M059J (cell line): ENCODE measurements at places on chromosomes 13 and 19. TPM values are rescaled to one million over a fixed set of nuclear protein-coding genes. Genes with fewer than 3 reads are reported as not detected.

DNA sequence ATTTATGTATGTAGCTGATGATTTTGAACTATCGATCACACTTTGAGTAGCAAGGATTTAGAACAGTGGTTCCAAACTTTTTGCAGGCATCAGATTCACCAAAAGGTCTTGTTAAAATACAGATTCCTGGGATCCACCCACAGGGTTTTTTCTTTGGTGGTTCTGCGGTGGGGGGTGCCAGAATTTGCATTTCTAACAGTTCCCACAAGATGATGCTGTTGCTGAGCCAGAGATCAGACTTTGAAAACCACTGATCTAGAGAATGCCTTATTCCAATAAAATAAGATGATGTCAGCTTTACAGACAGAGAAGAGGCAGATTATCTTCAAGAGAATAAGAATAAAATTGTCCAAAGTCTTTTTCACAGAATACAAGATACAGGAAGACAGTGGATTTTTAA, 80.9 kb upstream of the SHISA2 start:
- peak; percentile 54 for DNase-seq

- peak; percentile 29 for DNase-seq
Observed at GRCh38 chr13:31236211-31236786, 36.5 kb downstream of the B3GLCT start.

DNA sequence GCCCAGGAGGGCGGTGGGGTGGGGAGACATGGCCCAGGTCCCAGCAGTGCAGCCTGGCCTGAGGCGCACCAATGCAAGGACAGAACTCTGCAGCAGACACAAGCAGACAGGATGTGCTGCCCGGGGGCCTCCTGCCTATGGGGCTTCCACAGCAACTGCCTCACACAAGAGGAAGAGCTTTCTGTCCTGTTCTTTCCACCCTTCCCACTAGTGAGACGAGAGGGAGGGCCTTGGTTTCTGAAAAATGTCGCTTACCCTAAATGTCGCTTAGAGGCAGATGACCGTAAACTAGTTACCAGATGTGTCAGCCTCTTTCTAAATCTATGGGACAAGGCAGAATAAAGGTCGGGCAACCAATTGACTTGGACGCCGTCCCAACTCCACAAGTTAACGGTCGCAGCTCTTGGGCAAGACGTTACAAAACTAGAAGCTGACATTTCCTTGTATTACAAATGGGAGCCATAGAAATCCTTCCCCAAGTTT, at the start of gene LAIR1:
LAIR1 (minus strand) TSS at position 157 of the 483 bp plus-strand sequence; CDS start at position 30, 127 bp downstream.
- no peak for DNase-seq

- no peak for DNase-seq
Observed at GRCh38 chr13:47747901-47748300, 253.2 kb downstream of the SUCLA2 start.

GRCh38 chr19:45009625-45010255, 8.5 kb downstream of the RELB start:
- DNase-seq = no peak

- DNase-seq = no peak
Observed at GRCh38 chr13:24254146-24254841, 55.1 kb upstream of the C1QTNF9 start.

DNA sequence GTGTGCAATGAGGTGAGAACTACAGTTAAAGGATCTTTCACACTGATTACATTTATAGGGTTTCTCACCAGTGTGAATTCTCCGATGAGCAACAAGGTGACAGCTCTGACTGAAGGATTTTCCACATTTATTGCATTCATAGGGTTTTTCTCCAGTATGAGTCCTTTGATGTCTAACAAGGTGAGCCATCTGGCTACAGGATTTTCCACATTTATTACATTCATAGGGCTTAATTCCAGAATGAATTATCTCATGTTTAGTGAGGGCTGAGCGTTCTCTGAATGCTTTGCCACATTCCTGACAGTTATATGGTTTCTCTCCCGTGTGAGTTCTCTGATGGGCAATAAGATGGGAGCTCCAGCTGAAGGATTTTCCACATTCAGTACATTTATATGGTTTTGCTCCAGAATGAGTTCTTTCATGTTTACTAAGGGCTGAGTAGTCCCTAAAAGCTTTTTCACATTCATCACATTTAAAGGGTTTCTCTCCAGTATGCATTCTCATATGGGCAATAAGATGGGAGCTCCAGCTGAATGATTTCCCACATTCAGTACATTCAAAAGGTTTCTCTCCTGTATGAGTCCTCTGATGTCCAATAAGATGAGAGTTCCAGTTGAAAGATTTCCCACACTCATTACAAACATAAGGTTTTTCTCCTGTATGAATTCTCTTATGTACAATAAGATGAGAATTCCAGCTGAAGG, 4.4 kb upstream of the C19orf18 start:
- peak; percentile 7 for DNase-seq

- DNase-seq = no peak
Observed at GRCh38 chr13:80214521-80214991, 126.4 kb downstream of the SPRY2 start.

DNA sequence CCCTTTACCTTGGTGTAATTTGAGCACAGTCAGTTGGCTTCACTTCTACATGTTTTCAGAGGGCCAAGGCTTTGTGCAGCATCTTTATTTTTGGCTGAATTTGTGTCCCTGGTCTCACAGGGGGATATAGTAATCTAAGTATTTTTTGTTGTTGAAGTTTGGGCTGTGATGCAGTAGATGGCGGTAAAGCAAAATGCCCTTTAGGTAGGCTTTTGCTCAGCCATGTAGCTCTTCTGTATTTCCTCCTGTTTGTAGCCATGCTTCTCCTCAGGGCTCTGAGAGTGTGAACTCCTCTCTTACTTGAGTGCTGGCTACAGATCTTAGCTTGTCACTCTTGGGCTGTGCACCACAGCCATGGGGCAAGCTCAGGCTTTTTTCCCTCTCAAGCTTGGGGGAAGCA, 328.6 kb downstream of the SLITRK5 start:
- no peak for DNase-seq

DNA sequence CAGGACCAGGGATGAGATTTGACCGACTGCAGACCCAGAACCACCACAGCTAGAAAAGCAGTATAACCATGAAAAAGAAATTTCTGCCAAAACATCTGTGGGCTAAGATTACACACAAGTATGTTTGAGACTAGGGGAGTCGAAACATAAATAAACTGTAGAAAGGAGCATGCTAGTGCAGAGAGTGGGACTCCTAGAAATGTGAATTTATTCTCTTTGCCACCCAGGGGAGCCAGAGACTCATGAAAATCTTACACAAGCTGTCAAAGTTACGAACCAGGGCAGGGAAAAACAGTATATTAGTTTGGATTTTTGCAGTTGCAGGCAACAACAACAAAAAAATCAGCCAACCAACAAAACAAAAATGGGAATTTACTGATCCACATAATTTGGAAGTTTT, 12.3 kb upstream of the HSPH1 start:
- DNase-seq = peak; percentile 37

- no peak for DNase-seq
Observed at GRCh38 chr19:3514930-3515329, 8.8 kb downstream of the FZR1 start.

DNA sequence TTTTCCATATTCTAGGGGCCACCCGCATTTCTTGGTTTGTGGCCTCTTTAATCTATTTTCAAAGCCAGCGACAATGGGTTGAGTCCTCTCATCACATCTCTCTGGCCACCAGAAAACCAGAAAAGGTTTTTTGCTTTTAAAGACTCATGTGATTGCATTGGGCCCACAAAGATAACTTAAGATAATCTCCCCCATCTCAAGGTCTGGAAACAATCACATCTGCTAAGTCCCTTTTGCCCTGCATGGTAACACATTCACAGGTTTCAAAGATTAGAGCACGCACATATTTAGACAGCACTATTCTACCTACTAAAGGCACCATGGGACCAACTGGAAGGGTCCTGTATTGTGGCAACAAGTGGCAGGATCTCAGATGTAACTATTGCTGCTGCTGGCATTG, 147.0 kb upstream of the MIR17HG start:
- DNase-seq = no peak

DNA sequence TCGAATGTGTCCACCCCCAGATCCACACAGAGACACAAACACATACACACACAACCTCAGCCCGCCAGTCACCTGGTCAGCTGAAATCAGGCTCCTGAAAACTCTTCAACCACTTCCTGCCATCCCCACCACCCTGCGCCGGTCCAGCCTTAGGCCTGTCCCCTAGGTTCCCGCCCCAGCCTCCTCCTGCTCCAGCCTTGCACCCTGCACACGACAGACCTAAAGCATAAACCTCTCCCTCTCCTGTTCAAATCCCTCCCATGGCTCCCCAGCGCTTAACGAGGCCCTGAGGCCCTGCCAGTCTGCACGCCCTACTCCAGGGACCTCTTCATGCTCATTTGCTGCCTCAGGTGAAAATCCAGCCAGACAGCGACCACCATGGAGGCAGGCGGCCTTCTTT, 7.1 kb downstream of the PNMA8B start:
- DNase-seq = no peak

DNA sequence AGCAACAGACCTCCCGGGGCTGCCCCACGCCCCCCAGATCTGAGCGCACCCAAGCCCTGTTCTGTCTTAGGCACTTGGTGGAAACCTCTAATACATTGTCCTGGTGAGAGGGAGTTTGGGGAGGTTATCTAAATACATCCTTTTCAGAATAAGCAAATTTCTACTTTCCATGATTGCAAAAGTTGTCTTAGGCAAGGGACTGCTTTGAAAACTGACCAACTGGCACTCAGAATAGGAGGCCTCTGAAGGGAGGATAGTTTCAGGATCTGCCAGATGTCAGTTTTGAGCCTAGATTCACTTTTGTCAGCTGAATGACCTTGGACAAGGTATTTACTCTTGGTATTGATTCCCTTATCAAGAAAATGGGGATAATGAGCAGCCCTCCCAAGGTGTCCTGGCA, 11.8 kb downstream of the SERP2 start:
- DNase-seq = no peak

DNA sequence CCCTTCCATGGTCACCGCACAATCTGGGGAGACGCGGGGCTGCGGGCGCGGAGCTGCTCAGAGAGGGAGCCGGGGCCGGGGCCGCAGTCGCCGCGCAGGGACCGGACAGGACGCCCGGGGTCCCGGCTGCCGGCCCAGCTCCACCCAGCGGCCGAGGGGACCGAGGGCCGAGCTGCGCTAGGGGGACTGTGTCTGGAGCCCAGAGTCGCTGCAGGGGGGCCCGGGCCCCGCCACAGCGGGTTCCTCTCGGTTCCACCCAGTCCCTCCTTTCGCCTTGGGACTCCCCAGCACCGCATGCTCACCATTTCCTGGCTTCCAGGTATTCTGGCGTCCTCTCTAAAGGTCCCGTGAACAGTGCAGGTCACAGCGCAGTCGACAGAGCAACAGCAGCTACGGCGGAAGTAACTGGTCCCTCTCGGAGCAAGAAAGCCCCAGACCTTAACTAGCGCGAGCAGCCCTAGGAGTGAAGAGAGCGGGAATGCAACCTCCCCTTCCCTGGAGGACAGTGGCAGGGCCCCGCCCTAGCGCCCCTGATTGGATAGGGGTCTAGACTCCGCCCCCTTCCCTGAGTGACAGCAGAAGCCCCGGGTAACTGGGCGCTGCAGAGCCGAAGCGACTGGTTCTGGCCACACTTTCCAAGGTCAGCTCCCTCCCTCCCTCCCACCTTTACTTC, at the start of gene ZNF878:
ZNF878 (minus strand) TSS at position 465 of the 673 bp plus-strand sequence; CDS start at position 305, 160 bp downstream.
- peak; percentile 96 for DNase-seq

- DNase-seq = no peak
Observed at GRCh38 chr19:48881741-48882657, 9.8 kb downstream of the PPP1R15A start.

GRCh38 chr13:99464441-99464949, 36.8 kb upstream of the TM9SF2 start:
- DNase-seq = no peak

GRCh38 chr19:47056411-47056810, 8.0 kb upstream of the TMEM160 start:
- no peak for DNase-seq

DNA sequence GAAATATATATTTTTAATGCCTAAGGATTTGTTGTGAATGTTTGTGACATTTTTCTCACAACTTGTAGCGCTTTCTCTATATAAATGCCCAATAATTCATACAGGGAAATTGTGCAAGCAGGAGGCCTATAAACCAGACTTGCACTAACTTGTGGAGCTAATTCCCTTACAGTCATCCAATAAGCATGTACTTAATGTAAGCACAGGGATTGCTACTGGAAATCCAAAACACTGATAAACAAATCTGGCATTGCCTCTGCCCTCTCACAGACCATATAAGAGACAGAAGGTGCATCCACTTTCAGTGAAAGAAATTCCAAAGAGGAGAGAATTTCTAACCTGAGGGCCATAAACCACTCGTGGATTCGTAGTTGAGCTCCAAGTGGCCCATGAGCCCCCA, 518.8 kb downstream of the MYO16 start:
- DNase-seq = peak; percentile 67

DNA sequence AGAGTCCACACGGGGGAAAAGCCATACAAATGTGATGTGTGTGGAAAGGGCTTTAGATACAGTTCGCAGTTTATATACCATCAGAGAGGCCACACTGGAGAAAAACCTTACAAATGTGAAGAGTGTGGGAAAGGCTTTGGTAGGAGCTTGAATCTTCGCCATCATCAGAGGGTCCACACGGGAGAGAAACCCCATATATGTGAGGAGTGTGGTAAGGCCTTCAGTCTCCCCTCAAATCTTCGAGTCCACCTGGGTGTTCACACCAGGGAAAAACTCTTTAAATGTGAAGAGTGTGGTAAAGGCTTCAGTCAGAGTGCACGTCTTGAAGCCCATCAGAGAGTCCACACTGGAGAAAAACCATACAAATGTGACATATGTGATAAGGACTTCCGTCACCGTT, 23.3 kb upstream of the ZNF233 start:
- DNase-seq = no peak

GRCh38 chr19:34269968-34270621, 15.7 kb downstream of the GARRE1 start:
- DNase-seq = peak; percentile 98

- no peak for DNase-seq
Observed at GRCh38 chr19:15445807-15446376, 3.9 kb downstream of the WIZ start.

DNA sequence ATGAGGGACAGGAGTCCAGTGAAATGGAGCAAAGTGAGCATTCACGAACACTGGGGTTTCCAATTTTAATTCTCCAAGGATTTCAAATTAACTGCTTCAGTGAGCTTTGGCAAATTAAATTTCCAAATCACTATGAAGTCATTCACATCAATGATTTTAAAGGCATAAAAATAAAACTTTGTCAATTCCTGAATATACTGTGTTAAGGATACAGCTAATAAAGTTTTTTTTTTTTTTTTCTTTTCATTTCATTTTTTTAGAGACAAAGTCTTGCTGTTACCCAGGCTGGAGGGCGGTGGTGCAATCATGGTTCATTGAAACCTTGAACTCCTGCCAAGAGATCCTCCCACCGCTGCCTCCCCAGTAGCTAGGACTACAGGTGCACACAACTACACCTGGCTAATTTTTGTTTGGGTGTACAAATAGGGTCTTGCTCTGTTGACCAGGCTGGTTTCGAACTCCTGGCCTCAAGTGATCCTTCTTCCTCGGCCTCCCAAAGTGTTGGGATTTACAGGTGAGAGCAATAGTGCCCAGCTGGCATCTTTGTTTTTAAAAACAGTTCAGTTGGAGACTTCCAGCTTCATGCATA, 21.9 kb downstream of the RBM26 start:
- no peak for DNase-seq

Gene RAB20
- 6.1 and 9.3 TPM in 2 replicates for total RNA-seq

Gene MAP4K1
- total RNA-seq = 0.22 TPM in 1 of 2 replicates, not detected in the other

Gene PRSS57
- not detected in 2 replicates for total RNA-seq

Gene UHRF1
- total RNA-seq = 35.7 and 60.1 TPM in 2 replicates

Gene WIZ
- total RNA-seq = 7.2 and 16.9 TPM in 2 replicates

Gene CLDND2
- total RNA-seq = not detected in 2 replicates

Gene OR4F17
- total RNA-seq = not detected in 2 replicates

Gene GPR12
- total RNA-seq = not detected in 2 replicates

Gene PTH2
- not detected in 2 replicates for total RNA-seq

Gene KLK6
- total RNA-seq = 0.74 TPM in 1 of 2 replicates, not detected in the other

Gene IL27RA
- total RNA-seq = 2.3 and 4.8 TPM in 2 replicates
